Activated T-cell treated with anti-CD3 and anti-CD28 coated beads for 1 hour (primary cell): ENCODE measurements at places on chromosomes 12 and 14.
A peak's percentile ranks its signal among the peaks of the same experiment; 100 is the strongest.

DNA sequence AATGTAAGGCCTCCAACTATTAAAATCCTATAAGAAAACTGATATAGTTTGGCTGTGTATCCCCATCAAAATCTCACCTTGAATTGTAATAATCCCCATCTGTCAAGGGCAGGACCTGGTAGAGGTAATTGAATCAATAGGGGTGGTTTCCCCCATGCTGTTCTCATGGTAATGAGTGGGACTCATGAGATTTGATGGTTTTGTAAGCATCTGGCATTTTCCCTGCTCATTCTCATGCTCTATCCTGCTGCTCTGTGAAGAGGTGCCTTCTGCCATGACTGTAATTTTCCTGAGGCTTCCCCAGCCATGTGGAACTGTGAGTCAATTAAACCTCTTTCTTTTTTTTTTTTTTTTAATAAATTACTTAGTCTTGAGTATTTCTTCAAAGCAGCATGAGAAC lies 31.9 kb downstream of the TSPAN19 start:
- DNase-seq, result no peak

DNA sequence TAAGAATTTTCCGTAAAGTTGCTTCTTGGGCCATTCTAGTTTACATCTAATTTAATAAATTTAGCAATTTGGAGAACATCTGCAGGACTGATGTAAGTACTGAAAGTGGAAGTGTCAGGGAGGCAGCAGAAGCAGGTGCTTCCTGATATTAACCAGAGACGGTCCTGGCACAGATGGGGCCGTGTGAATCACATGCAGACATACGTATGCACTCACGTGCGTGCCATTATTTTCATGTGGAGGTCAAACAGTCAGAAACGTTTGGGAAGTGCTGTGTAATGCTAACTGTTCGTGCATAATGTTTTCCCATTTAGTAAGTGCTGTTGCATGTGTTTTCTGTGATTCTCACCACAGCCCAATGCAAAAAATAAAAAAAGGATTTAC lies 87.8 kb upstream of the DYNC1H1 start:
- DNase-seq, result peak; percentile 39

GRCh38 chr14:65132855-65133254 lies 30.5 kb upstream of the MAX start:
- no peak for DNase-seq

GRCh38 chr14:41972531-41972930 lies 365.9 kb downstream of the LRFN5 start:
- DNase-seq, result no peak

- no peak for DNase-seq
Measured at GRCh38 chr14:93548102-93548843, 117.5 kb downstream of the UNC79 start.

DNA sequence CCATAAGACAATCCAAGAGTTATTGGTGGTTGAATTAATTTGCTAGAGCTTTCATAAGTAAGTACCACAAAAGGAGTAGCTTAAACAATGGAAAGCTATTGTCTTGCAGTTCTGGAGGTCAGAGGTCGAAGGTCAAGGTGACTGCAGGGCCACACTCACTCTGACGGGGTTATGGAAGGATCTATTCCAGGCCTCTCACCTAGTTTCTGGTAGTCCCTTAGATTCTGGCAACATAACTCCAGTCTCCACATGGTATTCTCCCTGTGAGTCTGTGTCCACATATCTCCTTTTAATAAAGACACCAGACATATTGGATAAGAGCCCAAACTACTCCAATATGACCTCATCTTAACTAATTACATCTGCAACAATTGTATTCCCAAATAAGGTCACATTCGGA lies 273.4 kb downstream of the FOXN3 start:
- DNase-seq, result no peak

DNA sequence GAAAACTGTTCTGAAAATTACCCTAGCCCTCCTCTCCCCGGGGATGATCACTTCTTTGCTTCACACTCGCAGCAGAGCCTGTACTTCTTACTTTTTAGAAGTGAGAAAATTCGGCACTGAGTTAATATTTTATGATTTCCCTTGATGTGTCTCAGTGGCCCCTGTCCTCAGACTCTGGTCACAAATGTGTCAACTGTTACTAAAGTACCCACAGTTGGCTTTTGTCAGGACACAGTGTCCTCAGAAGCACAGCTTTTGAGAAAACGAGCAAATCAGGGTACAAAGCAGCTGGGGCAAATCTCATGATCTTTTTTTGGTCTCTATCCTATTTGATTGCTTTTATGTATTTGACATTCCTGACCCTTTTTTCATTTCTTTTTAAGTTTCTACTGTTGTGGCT lies 142.5 kb downstream of the SYNE2 start:
- DNase-seq, result no peak

DNA sequence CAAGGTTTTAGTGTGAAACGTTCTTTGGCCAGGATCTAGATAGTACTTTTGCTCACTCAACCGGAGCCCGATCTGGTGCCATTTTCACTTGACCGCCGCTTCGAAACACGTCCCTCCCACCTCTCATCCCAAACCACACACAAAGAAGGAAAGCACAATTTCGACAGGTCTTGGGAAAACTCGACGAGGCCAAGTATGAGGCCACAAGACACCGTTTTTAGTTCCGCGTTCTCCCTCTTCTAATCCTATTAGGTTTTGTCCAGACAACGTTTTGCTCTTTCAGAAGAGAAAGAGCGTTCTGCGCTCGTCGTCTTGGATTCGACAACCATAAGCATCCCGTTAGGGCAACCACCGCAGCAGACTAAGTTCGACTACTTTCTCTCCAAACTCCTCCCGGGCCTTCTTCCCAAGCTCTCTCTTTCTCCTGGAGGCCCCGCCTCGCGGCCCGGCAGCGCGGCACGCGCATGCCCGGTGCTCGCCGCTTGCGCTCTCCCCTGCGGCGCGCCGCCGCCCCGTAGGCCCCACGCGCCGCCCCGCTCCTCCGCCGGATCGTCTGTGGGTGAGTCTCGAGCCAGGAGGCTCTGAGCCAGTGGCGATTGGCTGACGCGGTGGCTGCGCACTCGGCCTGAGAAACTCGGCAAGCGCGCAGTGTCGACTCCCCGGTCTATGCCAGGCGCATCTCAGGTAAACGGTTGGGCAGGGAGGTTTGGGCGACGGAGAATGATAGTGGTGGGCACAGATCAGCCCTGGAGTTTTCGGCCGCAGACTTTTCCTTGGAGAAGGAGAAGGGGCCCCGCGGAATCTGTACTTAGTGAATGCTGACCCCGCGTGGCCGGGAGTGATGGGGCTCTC lies at the start of gene MIPOL1:
TSS of gene MIPOL1 (plus strand) at position 517 of the 852 bp plus-strand sequence. CDS start 49,952 bp downstream, outside the sequence.
- no peak for DNase-seq

GRCh38 chr12:90099288-90099687 lies 390.6 kb upstream of the ATP2B1 start:
- no peak for DNase-seq

GRCh38 chr12:131042834-131043245 lies 89.1 kb downstream of the ADGRD1 start:
- DNase-seq, result no peak

DNA sequence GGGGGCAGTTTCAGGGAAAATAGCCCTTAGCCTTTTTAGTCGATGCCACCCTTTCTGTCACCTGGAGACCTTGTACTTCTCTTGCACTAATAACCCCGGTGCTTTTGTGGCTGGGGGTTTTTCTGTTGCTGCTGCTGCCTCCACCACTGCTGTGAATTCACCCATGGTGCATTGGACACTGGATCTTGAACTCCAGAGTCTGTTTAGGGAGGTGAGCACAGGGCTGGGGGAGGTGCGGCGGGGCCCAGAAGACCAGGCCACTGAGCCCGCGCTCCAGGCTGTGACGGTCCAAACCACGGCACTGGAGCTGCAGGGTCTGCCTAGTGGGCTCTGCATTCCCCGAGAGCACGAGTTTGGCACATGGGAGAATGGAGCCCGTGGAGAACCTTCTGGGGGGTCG lies 100.6 kb downstream of the NINJ2 start:
- DNase-seq, result no peak

DNA sequence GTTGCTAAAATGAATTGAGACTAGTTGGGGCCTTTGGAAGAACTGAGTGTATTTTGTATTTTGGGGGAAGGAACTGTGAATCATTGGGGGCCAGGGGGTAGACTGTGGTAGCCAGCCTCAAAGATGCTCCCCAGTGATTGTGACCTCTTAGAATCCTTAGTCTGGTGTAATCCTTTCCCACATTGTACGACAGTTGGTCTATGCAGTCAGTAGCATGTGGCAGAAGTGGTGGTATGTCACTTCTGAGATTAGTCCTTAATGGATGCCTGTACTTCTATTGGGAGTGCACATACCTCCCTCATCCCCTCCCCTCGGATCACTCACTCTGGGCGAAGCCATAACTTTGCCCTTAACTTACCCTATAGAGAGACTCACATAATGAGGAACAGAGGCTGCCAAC lies 48.0 kb downstream of the USP15 start:
- DNase-seq, result no peak

DNA sequence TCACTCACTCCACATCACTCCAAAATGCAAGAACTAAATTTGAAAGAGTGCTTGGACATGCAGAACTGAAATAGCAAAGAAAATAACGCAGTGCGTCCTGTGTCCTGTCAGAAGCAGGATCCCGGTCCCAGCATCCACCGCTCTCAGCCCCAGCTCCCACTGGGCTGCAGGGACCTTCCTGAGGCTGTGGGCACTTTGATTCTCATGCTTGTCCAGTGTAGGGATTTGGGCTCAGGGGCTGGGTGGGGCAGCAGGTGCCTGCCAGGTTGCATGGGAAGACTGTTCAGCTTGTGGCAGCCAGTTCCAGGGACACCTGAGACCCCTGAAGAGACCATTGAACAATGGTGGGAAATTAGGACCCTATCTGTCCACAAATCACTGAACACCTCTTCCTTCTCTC lies 140.0 kb upstream of the FKBP4 start:
- DNase-seq, result no peak

DNA sequence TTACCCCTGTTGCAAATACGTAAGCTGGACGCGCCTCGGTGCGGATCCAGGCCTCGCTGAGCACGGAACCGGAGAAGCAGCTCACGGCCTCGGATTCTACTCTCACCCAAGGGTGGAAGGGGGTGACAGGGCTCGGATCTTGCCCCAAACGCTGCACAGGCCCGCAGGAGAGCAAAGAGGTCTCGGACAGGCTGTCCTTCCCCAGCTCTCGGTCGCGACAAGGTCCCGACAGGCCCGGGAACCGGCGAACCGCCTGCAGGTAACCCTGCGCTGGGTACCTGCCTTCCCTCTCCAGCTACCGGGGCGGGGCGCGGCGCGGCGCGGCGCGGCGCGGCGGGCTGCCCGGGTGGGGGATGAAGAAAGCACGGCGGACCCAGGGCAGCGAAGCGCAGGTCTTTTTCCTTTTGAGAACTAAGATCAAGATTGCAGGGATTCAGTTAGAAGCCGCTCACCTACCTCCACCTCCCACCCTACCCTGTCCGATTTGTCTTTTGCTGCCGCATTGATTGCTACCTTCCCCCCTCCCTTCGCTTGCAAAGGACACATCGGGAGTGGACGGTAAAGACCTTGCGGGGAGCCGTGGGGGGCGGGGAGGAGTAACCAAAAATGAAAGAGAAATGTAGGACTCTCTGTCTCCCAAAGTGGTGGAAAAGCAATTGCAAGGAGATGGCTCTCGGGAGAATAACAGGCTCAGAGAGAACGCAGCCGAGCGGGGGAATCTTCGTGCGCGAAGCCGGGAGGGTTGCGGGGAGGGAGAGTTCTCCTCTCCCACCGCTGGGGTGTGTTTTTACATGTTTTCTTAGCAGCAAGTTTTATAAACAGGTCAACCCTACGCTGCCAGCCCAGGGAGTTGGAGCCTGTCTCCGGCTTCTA lies 8.4 kb upstream of the TBX3 start:
- no peak for DNase-seq

- no peak for DNase-seq
Measured at GRCh38 chr12:120774169-120774916, 48.7 kb downstream of the ACADS start.

DNA sequence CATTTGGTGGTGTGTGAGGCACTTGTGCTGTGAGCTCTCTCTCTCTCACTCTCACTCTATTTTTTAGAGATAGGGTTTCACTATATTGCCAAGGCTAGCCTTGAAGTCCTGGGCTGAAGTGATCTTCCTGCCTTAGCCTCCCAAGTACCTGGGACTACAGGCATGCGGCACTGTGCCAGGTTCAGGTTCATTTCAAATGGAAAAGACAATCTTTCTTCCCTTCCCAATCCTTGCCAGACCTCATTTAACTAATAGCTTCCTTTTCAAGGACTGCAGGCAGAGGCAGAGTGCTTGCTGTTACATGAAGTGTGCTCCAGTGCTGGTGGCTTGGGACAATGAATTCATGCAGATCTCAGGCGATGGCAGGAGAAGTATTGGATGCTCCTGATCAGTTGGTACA lies 73.2 kb upstream of the BICD1 start:
- DNase-seq, result no peak

GRCh38 chr14:100282766-100283419 lies 23.4 kb downstream of the SLC25A29 start:
- DNase-seq, result no peak

DNA sequence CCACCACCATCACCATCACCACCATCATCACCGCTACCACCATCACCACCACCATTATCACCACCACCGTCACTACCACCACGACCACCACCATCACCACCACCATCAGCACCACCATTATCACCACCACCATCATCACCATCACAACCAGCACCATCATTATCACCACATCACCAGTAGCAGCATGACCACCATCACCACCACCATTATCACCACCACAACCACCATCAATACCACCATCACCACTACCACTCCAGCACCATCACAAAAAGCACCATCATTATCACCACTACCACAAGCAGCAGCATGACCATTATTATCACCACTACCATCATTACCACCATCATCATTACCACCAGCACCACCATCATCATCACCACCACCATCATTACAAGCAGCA lies 62.1 kb downstream of the MVK start:
- DNase-seq, result no peak

GRCh38 chr12:118356809-118357256 lies 15.9 kb downstream of the TAOK3 start:
- no peak for DNase-seq

- no peak for DNase-seq
Measured at GRCh38 chr12:89206390-89206789, 145.9 kb downstream of the DUSP6 start.

GRCh38 chr12:63995512-63995911 lies 151.0 kb downstream of the SRGAP1 start:
- no peak for DNase-seq
